ENCODE measurements at places on chromosomes 3 and 15. TPM values are rescaled to one million over a fixed set of nuclear protein-coding genes. Genes with fewer than 3 reads are reported as not detected.

Gene SRGAP3
- 1.2 TPM for total RNA-seq

Gene AHSG
- total RNA-seq, result not detected

Gene GOLGA6D
- not detected for total RNA-seq

Gene WDR93
- total RNA-seq, result not detected

Gene SLC28A1
- total RNA-seq, result not detected

Gene GALNT15
- not detected for total RNA-seq

Gene PRR20G
- total RNA-seq, result not detected

Gene STRIT1
- total RNA-seq, result not detected

Gene TLR9
- 0.85 TPM for total RNA-seq
